ENCODE measurements at places on chromosomes 11 and 22. TPM values are rescaled to one million over a fixed set of nuclear protein-coding genes. Genes with fewer than 3 reads are reported as not detected.

SCN2B gene
- total RNA-seq: not detected

- H3K27ac ChIP-seq: no peak overlapping the region
- H3K4me1 ChIP-seq: peaks cover 19% of the 10 kb centered on the region
- H3K4me3 ChIP-seq: no peak overlapping the region
- no peaks in the 10 kb centered on the region for H3K36me3 ChIP-seq
These were observed 20.1 kb upstream of the SORL1 start for GRCh38 chr11:121431820-121432526.

- no peaks in the 10 kb centered on the region for H3K36me3 ChIP-seq
- peaks cover 5% of the 10 kb centered on the region for H3K4me1 ChIP-seq
- no peak for DNase-seq
- no peak overlapping the region for H3K4me3 ChIP-seq
These were observed 61.3 kb downstream of the PRMT3 start for GRCh38 chr11:20448834-20449233.

DNA sequence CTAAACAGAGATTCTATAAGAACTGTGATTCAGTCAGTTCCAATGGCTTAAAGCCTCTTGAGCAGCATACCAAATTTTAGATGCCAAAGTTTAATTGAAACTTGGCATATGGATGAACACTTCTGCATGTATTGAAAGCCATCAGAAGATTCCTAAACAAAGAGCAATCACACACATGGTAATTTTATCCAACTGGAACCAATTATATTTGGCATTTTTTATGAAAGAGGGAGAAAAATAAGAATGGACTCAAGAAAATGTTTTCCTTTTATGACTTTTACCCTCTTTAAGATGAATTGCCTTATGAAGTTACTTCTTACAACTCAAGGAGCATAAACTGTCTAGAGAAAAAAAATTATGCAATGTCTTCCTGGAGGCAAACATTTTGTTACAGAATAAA, 7.4 kb downstream of the TRPC6 start:
- no peak overlapping the region for H3K4me3 ChIP-seq
- no peaks in the 10 kb centered on the region for H3K27me3 ChIP-seq
- no peak for DNase-seq
- no peaks in the 10 kb centered on the region for H3K36me3 ChIP-seq

- H3K4me3 ChIP-seq: no peak overlapping the region
- H3K27ac ChIP-seq: no peak overlapping the region
- H3K4me1 ChIP-seq: peaks cover 4% of the 10 kb centered on the region
These were observed 30.3 kb upstream of the WNT7B start for GRCh38 chr22:46007003-46007847.

GRCh38 chr22:24087071-24087795, 76.1 kb downstream of the CABIN1 start:
- H3K4me3 ChIP-seq: no peak overlapping the region
- no peaks in the 10 kb centered on the region for H3K27me3 ChIP-seq
- H3K27ac ChIP-seq: no peak overlapping the region
- no peaks in the 10 kb centered on the region for H3K4me1 ChIP-seq
- DNase-seq: no peak
- peaks cover 92% of the 10 kb centered on the region for H3K36me3 ChIP-seq

KLHL35 gene
- 1.1 TPM for total RNA-seq

DNA sequence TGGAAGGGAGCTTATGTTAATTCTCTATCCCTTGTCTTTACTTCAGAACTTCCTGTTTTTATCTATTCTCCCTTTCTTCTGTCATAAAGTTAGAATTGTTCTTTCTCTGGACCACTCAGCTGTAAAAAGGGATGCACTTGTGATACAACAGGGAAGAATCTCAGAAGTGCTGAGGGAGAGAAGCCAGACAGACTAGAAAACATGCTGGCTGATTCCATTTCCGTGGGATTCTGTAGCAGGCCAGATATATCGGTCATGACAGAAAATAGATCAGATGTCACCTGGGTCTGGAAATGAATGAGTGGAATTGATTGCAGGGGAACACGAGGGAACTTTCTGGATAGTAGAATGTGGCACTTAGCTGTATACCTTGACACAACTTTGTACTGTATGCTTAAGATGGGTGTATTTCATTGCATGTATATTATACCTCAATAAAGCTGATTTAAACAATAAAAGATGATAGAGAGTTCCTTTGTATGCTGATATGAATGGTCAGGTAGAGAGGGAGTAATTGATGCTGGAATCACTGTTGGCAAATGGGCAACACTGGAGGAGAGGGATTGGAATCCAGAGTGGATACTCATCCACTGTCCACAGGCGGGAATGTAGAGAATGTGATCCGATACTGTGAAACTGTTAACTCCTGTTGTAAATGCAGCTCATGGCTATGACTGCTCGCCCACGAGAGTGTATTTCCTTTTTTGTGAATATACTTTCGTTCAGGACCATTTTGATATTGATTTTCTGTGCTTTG, 59.6 kb downstream of the ATXN10 start:
- no peaks in the 10 kb centered on the region for H3K36me3 ChIP-seq
- no peak overlapping the region for H3K27ac ChIP-seq
- H3K4me3 ChIP-seq: no peak overlapping the region
- DNase-seq: no peak
- no peaks in the 10 kb centered on the region for H3K27me3 ChIP-seq
- H3K4me1 ChIP-seq: no peaks in the 10 kb centered on the region

DNA sequence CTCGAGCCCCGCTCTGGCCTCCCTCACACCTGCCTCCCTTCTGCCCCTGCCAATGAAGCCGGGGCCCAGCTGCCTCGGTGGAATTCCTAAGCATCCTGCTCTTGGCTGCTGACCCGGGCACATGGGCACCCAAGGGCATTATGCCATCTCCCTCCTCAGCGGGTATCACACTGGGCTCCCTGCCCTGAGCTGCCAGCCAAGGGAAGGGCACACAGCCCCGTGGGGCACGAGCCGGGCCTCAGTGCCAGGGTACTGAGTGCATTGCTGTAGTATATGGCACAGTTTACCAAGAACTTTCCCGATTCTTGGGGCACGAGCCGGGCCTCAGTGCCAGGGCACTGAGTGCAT, 43.8 kb upstream of the JAM3 start:
- DNase-seq: no peak
- H3K4me1 ChIP-seq: peaks cover 20% of the 10 kb centered on the region
- H3K27ac ChIP-seq: no peak overlapping the region

DNA sequence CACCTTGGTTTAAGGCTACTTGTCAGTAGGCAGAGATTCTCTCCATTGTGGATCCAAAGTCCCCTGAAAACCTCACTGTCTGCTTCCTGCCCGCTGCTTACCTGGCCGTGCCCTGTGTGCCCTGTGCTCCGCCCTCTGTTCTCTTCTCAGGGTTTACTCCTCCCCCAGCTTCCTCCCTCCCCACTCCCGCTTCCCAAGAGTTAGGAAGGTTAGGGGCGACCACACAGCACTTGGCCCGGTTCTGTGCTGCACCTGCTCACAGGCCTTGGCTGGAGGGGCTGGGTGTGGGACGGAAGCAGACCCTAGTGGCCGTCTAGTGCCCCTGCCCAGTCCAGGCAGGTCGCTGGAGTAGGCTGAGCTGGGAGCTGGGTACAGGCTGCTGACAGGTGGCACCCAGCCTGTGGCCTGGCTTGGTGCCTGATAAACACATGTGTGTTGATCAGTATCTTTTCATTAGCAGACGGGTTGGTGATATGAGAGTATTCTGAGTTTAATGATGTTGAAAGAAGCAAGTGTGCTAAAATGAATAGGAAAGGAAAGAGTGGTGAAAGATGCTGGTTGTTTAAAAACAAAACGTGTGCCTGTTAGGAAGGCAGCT, 40.5 kb downstream of the GRAMD4 start:
- peaks cover 9% of the 10 kb centered on the region for H3K4me1 ChIP-seq
- no peak for DNase-seq
- no peak overlapping the region for H3K4me3 ChIP-seq
- H3K27ac ChIP-seq: no peak overlapping the region

- no peak overlapping the region for H3K27ac ChIP-seq
- no peaks in the 10 kb centered on the region for H3K36me3 ChIP-seq
- DNase-seq: no peak
- no peak overlapping the region for H3K4me3 ChIP-seq
- H3K27me3 ChIP-seq: no peaks in the 10 kb centered on the region
- no peaks in the 10 kb centered on the region for H3K4me1 ChIP-seq
These were observed 78.4 kb downstream of the MN1 start for GRCh38 chr22:27723158-27723557.

GRCh38 chr11:74602637-74603556, 10.5 kb downstream of the POLD3 start:
- no peaks in the 10 kb centered on the region for H3K4me1 ChIP-seq
- H3K27me3 ChIP-seq: no peaks in the 10 kb centered on the region
- no peak overlapping the region for H3K27ac ChIP-seq
- no peak for DNase-seq
- peaks cover 29% of the 10 kb centered on the region for H3K36me3 ChIP-seq

GRCh38 chr22:19114984-19115552, 7.1 kb downstream of the DGCR2 start:
- no peak for DNase-seq
- no peaks in the 10 kb centered on the region for H3K36me3 ChIP-seq
- H3K4me3 ChIP-seq: no peak overlapping the region
- peaks cover 71% of the 10 kb centered on the region for H3K4me1 ChIP-seq
- H3K27ac ChIP-seq: peak overlapping the region; percentile 24

DNA sequence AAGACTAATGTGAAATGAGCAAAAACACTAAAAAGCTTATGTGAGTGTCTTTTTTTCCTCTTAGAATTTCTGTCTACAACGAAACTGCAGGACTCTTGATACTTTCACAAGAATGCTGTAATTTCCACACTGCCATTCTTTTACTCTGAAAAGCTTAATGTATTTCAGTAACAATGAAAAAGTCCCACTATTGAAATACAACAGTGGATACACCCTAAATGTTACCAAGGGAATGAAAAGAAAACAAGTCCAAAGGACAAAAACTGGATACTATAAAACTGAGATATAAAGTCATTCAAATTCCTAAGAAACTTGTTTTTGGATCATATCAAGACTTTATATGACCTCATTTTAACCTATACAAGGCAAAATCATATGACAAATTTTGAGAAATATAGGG, 77.4 kb downstream of the SOX6 start:
- no peak overlapping the region for H3K27ac ChIP-seq
- no peak overlapping the region for H3K4me3 ChIP-seq
- H3K4me1 ChIP-seq: no peaks in the 10 kb centered on the region
- no peak for DNase-seq
- no peaks in the 10 kb centered on the region for H3K27me3 ChIP-seq

SART1 gene
- 65.9 TPM for total RNA-seq

DNA sequence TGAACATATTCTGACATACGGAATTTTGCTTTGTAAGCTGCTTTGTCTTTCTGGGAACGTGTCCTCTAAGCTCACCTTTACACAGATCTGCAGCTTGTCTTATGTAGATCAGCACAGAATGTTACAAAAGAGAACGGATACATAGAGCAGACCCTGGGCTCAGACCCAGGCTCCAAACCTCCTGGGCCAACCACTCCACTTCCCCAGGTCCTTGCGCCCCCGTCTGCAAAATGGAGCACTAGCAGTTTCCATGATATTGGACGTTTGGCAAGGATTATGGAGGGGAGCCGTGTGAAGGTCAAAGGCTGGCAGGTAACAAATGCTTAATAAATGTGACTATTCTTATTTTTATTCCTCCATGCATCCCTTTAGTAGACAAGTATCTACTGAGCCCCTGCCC, 358.4 kb downstream of the CTTN start:
- no peaks in the 10 kb centered on the region for H3K36me3 ChIP-seq
- no peaks in the 10 kb centered on the region for H3K27me3 ChIP-seq
- DNase-seq: no peak
- H3K4me3 ChIP-seq: no peak overlapping the region
- H3K4me1 ChIP-seq: no peaks in the 10 kb centered on the region

GRCh38 chr11:101914341-101914737, 471 bp upstream of the CEP126 start:
- H3K4me3 ChIP-seq: peak overlapping the region; percentile 78
- peak overlapping the region; percentile 21 for H3K27ac ChIP-seq
- peaks cover 13% of the 10 kb centered on the region for H3K4me1 ChIP-seq
- DNase-seq: no peak
- H3K36me3 ChIP-seq: no peaks in the 10 kb centered on the region

GRCh38 chr11:9876331-9876730, 212.5 kb downstream of the SWAP70 start:
- no peak overlapping the region for H3K27ac ChIP-seq
- no peak overlapping the region for H3K4me3 ChIP-seq
- DNase-seq: no peak
- H3K27me3 ChIP-seq: no peaks in the 10 kb centered on the region
- no peaks in the 10 kb centered on the region for H3K4me1 ChIP-seq

- no peaks in the 10 kb centered on the region for H3K27me3 ChIP-seq
- no peak overlapping the region for H3K27ac ChIP-seq
- no peaks in the 10 kb centered on the region for H3K36me3 ChIP-seq
- no peak for DNase-seq
- peaks cover 7% of the 10 kb centered on the region for H3K4me1 ChIP-seq
- H3K4me3 ChIP-seq: no peak overlapping the region
These were observed 77.7 kb downstream of the LINC01488 start for GRCh38 chr11:69559181-69559580.

DNA sequence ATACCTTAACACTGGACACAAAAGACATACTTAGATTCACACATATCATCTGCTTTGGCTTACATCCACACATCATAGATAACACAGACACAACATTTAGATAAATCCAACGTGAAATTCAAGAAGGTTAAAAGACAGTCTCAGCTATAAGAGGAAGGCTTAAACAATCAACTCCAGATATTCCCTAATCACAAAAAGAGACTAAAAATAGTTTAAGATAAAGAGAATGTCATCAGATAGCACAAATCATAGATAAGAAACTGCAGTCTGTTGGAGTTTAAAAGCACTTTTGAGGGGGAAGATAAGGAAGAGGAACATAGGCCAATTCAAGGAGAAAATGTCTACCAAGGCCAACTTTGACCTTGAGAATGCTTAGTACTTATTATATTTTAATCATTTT, 504.8 kb downstream of the JRKL start:
- no peak for DNase-seq
- H3K4me3 ChIP-seq: no peak overlapping the region
- no peak overlapping the region for H3K27ac ChIP-seq
- no peaks in the 10 kb centered on the region for H3K27me3 ChIP-seq
- no peaks in the 10 kb centered on the region for H3K36me3 ChIP-seq

DNA sequence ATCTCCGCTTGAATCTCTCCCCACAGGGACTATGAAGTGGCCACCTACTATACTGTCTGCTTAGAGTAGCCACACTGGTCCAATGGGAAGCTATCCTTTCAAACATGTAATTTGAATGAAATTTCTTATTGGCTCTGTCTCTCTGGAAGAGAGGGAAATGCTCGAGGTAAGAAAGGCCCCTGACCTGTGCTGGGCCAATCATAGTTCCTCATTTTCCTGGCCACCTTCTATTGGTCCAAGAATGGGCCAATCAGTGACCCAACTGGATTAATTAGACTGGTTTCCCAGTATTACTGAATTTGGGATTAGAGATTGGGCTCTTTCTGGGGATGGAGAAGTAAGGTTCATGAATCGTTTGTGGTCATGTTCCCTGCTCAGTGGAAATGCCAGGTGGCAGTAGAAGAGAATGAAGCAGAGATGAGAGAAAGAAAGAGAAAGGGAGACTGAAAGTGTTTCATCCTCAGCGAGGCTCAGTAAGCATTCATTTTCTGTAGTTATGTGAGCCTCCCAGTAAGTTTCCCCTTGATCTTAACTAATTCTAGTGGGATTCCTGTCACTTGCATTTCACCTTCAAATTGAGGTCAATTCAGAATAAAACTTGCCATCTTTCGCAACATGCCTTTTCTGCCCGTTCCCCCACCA, 8.4 kb upstream of the MMP20 start:
- no peaks in the 10 kb centered on the region for H3K4me1 ChIP-seq
- H3K27me3 ChIP-seq: no peaks in the 10 kb centered on the region
- H3K36me3 ChIP-seq: no peaks in the 10 kb centered on the region
- H3K27ac ChIP-seq: no peak overlapping the region

SEPTIN3 gene
- total RNA-seq: 0.56 TPM
